ENCODE measurements at places on chromosomes 11 and 22.

GRCh38 chr11:69167130-69167915 lies 11.6 kb downstream of the SMIM38 start:
- DNase-seq, result no peak

DNA sequence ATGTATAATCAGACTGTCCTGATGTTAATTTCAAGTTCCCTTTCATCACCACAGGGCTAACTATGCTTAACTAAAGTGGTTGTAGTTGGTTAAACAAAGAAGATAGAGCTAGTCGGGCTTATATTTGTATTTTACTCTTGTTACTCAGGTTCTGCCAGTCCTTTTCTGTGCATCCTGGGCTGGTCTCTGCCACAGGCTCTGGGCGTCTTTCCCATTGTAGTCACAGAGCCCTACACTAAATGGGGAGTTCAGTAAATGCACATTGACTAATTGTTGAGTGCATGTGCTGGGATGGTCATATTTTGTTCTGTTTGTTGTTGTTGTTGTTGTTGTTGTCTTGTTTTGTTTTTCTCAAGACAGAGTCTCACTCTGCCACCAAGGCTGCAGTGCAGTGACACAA lies 125.4 kb upstream of the PGR start:
- DNase-seq, result no peak

- DNase-seq, result no peak
These were observed 33.2 kb upstream of the CEP126 start for GRCh38 chr11:101881586-101881985.

DNA sequence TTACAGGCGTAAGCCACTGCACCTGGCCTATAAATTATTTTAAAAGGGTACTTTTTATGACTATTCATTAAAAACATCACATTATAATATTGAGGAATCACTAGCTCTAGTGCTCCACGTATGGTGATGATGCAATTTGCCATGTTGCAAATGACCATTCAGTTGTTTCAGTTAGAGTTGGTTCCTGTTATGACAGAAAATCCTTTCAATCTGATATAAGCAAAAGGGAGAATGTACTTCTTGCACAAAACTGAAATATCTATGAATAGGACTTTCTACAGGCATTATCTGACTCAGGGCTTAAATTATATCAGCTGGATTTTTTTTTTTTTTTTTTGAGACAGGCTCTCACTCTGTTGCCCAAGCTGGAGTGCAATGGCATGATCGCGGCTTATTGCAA lies 45.6 kb upstream of the RRM1 start:
- no peak for DNase-seq

DNA sequence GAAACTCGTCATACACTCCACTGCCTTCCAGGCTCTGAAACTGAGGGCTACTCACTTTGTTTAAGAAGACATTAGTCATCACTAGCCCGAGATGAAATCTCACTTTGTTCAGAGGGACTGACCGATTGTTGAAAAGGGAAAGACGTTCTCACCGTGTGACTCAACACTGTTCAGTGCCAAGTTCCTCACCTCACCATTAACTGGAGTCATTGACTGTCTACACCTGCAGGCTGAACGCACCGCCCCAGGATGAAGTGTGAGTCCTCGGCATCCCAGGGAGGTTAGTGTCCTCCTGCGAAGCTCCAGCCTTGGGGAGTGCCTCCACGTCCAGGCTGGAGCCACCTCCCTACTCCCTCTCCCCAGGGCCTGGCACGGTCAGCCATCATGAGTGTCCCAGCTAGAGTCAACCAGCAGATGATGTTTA lies 30.4 kb downstream of the FADD start:
- no peak for DNase-seq

DNA sequence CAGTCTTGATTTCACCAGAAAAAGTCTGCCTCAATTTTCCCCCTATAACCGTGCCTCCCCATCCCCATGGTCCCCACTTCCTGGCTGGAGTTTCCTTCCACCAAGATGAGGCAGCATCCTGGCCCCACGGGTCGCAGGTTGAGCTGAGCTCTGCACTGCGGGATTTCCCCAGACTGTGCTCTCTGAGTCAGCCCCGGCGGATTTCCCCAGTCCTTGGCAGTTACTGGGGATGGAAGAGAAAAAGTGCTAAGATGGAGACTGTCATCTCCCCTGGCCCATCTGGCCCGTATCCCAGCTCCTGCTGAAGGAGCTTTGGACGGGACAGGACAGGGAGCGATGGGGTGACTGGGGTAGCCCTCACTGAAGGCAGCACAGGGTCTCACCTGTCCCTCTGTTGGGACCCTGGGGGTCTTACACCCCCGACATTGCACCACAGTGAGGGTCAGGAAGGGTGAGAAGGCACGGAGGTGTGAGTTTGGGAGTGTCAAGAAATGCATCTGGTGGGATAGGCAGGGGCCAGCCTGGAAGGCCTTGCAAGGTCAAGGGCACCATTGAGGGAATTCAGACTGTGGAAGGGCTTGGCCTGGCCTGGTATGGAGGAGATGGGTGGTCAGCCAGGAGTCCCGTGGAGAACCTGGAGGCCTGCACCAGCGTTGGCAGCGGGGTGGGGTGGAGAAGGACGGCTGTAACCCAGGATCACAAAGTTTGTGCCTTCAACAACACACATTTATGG lies 36.5 kb downstream of the NADSYN1 start:
- DNase-seq, result peak; percentile 85

- DNase-seq, result peak; percentile 91
These were observed 540 bp downstream of the PPARA start for GRCh38 chr22:46150655-46151477.

DNA sequence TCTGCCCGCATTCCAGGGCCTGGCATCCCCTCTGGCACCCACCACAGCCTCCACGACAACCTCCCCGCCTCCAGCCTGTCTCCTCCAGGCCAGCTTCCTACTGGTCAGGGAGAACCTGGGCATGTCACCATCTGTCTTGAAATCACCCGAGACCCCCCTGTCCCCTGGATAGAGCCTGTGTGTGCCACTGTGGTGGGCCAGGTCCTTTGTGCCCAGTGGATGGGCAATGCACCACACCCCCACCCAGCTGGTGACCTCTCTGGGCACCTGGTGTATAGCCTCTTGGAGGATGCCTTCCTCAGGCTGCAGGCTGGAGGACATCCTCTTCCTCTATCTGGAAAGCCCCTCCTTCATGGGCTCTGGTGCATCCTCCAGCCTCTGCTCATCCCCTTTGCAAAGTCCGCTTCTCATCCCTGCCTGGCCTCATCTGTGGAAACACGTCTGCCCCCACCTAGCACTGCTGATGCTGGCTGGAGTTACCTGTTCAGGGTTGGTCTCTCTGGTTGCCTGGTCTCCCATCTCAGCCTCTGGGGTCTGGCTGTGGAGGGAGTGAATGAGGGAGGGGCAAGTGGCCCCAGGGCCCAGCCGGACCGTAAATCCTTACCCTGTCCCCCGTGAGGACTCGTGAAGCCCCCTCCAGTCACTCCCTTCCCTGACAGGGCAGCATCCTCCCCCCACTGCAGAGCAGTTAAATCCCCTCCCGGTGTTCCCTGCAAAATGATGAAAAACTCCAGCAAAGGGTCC lies 589.6 kb downstream of the TBC1D22A start:
- peak; percentile 77 for DNase-seq

- no peak for DNase-seq
These were observed 48.1 kb upstream of the SHISAL1 start for GRCh38 chr22:44360668-44361381.

DNA sequence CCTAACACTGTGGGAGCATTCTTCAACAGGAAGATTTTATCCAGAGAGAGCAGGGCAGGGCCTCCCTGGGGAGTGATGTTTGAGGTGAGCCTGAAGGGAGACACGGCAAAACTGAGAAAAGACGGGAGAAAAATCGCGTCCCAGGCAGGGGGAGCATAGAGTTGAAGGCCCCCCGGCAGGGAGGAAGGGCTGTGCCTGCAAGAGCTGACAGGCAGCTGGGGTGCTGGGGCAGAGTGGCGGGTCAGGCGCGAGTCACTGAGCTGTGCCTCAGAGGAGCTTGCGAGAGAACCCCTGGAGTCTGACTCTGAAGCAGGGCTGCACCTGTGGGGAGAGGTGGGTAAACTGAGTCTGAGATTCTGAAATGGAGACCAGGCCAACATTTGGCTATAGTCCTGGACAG lies 14.8 kb downstream of the PKNOX2 start:
- DNase-seq, result no peak

DNA sequence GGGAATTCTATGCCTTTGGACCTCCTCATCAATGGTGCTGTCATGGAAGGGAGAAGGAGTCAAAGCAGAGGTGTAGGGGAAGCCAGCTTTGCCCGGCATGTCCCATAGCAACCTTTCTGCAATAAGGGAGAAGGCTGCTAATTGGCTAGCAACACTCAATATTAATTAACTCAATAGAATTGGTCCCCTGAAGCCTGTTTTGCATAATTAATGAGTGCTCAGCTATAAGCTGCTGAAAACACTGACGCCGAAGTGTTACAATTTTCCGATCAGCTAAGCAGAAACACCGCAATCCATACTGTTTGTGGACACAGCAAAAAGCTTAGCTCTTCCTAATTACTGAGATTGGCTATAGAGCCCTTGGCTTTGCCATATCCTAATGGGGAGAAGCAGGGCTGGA lies 245.0 kb downstream of the CSNK2A3 start:
- DNase-seq, result no peak

DNA sequence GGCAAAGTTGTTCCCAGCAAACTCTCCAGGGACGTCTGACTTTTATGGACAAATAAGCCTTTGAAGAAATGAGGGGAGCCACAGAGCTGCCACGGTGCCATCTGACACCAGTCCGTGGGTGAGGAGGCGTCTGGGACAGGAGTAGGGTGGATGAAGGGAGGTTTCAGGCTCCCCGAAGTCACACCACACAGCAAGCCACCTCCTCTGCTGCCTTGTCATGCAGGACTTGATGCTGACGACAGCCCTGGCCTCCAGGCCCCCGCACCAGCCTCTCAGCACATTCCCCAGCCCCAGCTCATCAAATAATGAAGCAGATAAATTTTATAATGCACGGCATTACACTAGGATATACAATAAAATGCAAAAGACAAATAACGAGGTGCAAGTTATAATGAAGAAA lies 156.5 kb downstream of the CEP164 start:
- no peak for DNase-seq

- no peak for DNase-seq
These were observed 90.9 kb downstream of the EXT2 start for GRCh38 chr11:44186321-44186930.

DNA sequence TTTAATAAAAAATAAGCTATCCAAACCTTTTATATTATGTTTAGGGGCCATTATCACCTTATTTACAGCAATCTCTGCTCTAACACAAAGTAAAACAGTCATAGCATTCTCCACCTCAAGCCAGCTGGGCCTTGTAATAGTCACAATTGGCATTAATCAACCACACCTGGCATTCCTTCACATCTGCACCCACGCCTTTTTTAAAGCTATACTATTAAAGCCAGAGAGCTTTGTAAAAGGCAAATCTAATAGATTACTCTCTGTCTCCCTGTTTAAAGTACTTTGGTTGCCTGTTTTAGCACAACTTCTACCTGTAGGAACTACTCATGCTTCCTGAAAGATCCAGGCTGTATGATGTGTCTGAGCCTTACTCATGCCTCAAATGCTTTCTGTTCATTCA lies 113.1 kb downstream of the CSNK2A3 start:
- no peak for DNase-seq

All from mesenteric fat pad (tissue), 1 donor.